ENCODE measurements at places on chromosomes 11 and 22.

- DNase-seq = no peak
These were observed 5.2 kb downstream of the CAPN5 start for GRCh38 chr11:77071671-77072605.

DNA sequence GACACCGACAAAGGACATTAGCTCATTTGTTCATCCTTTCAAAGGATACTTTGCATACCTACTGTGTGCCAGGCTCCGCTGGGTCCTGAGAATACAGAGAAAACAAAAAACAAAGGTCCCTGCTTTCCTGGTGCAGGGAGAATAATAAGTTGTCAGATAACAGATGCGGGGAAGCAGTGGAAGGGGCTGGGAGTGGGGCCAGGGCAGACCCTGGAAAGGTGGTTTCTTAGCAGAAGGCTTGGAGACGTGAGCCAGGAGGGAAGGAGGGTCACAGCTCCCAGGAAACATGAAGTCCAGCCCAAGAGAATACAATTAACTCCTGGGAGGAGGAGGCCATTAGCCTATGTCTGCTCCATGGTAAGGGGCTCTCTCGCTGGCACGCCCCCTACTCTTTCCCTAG lies 9.8 kb upstream of the ANO1 start:
- DNase-seq = no peak

DNA sequence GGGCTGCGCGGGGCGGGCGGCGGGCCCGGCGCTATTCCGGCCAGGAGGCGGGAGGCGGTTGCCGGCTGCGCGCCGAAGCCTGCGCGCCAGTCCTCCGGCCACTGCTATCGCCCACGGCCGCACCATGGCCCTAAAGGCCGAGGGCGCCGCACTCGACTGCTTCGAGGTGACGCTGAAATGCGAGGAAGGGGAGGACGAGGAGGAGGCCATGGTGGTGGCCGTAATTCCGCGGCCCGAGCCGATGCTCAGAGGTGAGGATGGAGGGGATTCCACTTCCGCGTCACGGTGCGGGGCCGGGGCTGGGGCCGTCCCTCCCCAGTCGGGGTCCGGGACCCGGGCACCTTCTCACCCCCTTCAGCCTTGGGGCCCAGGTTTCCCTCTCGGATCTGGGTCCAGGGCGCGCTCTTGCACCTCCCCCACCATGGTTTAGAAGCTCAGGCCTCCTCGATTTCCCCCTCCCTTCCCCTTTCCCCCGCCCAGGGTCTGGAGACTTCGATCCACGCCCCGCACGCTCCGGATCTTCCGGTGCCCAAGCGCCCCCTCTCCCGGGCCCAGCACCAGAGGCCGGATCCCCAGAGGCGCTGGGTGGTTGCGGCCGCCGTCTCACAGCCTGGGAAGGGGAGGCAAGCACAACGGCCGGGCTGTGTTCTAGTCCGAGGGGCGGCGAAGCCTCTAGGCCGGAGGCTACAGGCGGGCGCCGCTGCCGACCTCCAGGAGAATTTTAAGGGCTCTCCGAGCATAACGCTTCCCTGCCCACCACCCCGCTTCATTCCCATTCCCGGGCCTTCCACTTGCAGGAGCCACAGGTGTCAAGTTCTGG lies 517 bp downstream of the SPINDOC start:
- peak; percentile 77 for DNase-seq

DNA sequence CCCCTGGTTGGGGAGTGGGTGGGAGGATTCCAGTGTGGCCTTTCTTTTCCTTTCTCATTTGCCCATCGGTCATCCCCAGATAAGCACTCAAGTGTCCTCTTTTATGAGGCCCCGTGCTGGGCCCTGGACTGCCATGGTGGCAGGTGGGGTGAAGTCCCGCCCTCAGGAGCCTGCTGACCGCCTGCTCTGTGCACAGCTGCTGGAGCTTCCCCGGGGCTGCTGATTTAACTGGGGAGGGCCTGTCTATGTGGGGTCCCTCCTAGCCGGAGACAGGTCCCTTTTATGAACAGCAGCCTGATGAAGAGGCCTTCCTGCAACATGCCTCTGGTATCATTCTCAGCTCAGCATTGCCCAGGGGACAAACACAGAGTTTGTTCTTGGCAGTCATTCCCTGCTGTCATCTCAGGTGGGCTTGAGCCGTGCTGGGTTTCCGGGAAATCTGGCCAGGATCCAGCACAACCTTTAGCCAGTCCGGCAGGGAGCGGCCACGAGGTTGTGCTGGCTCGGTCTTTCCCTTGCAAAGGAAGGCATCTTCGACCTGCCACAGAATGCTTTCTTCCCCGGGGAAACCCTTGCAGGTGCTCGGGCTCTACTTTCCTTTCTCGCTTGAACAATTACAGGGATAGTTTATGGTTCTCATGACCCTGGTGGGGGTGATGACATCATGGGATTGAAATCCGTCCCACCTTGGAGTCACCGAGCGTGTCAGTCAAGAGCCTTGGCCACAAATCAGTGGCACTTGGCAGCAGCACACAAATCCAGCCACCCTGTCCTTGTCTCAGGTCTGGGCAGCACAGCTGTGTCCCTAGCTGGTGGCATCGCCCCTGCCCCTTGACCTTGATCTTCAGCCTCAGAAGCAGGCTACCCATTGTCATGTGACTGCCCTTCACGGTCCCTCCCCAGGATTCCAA lies 20.1 kb downstream of the ST14 start:
- DNase-seq = no peak

DNA sequence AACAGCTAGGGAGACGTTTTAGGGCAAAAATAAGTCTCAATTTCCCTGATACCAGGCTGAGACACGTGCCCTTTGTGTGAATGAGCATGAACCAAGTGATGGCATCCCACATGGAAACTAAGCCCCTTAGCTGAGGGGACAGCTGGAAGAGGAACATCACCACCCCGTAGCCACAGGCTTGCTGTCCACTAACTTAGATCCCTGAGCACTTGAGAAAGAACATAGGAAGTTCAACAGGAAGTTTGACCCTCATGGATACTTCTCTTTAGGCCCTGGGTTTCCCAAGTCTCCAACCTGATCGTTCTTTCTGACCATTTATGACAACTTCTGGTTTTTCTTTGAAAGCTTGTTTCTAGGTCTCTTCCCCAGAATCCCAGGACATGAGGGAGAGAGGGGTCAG lies 11.6 kb upstream of the CKAP5 start:
- DNase-seq = no peak

- peak; percentile 75 for DNase-seq
These were observed 150.5 kb downstream of the FEZ1 start for GRCh38 chr11:125345421-125346178.

- peak; percentile 61 for DNase-seq
These were observed 12.8 kb upstream of the CLPB start for GRCh38 chr11:72446929-72447769.

DNA sequence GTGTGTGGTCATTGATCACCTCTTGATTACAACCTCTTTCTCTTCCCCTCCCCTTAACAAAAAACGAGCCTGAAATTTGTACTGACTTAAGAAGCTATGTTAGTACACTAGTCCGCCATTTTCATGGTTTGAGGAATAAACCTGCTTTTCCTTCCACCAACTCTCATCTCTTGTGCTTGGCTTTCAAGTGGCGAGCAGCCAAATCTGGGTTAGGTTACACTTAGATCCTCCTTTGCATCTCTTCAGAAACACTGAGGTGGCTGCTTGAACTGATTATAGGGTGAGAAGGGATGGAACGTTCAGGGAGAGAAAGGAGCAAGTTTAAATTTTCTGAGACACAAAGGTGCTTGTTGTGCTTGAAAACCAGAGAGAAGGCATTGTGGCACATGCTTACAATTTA lies 2171.4 kb downstream of the LRRC4C start:
- DNase-seq = no peak

DNA sequence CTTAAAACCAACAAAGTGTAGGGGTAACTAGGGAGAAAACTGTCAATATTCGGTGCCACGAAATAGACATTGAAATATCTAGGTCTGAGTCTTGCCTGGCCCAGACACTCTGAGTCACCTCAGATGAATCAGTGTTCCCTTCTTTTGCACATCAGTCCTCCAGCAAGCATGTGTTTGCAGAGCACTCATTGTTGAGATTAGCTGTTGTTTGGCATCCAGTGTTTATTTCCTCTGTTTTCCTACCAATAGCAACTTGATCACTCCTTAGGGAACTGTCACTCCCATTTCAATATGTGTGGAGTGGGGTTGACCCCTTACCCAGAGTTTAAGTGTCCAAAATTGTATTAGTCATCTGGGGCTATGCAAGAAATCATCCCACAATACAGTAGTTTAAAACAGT lies 4.7 kb upstream of the ASCC2 start:
- no peak for DNase-seq
